ENCODE measurements at places on chromosomes 2 and 18.

DNA sequence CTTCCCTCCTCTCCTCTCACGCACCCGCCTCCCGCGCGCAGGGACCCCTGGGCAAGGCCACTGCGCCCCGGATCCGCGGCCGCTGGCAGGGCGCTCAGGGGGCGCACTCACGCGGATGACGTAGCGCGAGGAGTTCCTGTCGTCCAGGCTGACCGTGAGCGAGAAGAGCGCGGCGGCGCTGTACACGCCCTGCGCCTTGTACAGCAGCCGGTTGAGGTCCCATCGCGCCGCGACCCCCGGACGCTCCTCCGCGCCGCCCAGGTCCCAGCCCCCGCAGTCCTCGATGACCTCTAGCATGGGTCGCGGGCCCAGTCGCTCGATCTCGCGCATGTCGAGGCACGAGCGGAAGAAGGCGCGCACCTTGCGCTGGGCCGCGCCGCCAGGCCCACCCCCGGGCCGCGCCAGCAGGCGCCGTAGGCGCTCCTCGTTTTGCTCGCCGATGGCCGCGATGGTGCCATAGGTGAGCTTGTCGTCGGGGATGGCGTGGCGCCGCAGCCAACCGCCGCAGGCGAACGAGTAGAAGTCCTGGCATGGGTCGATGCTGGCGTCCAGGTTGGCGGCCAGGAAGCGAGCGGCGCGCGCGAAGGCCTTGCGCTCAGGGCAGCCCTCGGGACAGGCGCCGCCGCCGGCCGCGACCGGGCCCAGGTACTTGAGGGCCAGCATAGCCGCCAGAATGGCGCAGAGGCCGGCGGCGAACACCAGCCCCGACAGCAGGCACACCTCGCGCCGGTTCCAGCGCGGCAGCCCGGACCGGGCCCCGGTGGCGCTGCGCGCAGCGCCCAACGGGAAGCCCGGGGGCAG, 1.7 kb downstream of the ECEL1 start:
- no peak for DNase-seq

DNA sequence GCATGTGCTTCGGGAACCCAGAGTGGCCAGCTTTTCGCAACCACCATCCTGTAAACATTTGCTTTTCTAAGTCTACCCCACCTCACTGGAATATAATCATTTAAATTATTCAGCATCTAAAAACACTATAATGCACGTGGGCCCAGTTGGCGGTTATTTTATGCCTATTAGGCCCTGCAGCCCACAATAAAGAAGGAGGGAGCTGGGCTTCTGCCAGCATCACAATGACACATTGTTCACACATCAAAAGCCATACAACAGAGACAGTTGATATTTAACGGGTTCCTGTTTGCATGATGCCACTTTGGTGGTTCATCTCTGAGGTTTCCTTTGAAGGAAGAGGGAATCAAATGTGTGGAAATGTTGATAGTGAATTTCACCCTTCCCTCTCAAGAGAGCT, 916.0 kb upstream of the CELF4 start:
- DNase-seq, result no peak

- DNase-seq, result no peak
These were observed 193.2 kb upstream of the TPO start for GRCh38 chr2:1219901-1220573.

DNA sequence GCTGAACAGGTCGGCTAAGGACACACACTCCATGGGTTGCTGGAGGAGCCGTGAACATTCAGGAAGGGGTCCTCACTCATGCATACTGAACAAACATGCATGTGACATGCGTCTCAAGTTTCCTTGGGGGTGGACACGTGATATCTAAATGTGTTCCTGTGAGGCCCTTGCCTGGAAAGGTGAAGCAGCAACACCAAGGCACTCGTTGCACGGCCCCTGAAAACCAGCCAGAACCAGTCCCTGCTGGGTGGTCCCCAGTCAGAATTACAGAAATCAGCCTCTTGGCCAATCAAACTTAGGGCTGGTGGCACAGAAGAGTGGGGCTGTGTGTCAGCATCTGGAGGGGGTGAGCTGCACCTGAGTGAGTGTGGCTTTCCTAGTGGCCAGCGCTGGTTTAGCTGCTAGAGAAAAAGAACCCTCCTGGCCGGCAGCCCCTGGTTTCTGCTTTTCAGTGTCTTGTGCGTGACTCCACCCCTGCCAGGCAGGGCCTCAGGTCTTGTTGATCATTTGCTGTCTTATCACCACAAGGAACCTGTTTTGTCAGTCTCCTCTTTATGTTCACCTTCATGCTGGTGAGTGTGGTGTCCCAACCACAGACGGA, 3.2 kb upstream of the AQP12B start:
- no peak for DNase-seq

- no peak for DNase-seq
These were observed 102.9 kb downstream of the NFATC1 start for GRCh38 chr18:79498662-79499061.

- no peak for DNase-seq
These were observed 171.8 kb upstream of the GCFC2 start for GRCh38 chr2:75882530-75882929.

- no peak for DNase-seq
These were observed 31.8 kb downstream of the BCL2 start for GRCh38 chr18:63287691-63288220.

GRCh38 chr2:150403457-150403856, 84.0 kb downstream of the RND3 start:
- no peak for DNase-seq

- DNase-seq, result no peak
These were observed 385.8 kb downstream of the GALR1 start for GRCh38 chr18:77635451-77635850.

DNA sequence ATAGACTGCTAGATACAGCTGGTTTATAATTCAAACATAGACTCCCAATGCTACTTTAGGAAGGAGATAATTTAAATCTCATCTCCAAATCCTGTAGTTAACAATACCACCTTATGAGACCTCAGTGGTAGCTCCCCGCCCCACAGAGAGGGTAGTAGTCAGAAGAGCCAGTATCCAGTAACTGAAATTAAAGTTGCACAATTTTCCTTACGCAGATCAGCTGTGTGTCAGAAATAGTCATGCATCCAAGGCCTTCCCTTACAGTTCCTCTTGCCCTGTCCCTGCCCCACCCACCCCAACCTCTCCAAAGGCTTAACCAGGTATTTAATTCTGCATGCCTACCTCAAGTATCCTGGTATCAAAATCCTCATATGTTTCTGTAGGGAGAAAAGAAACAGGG, 15.5 kb downstream of the MRPS5 start:
- no peak for DNase-seq

GRCh38 chr2:231294571-231295362, 96.3 kb downstream of the ARMC9 start:
- DNase-seq, result no peak

- DNase-seq, result no peak
These were observed 32.1 kb upstream of the SP3 start for GRCh38 chr2:173997269-173997668.
